T-helper 2 cell (primary cell): ENCODE measurements at places on chromosomes 12 and 14.

GRCh38 chr14:101090976-101091375, 187.5 kb upstream of the RTL1 start:
- DNase-seq, result no peak

GRCh38 chr14:59207506-59207933, 19.1 kb downstream of the DAAM1 start:
- no peak for DNase-seq

GRCh38 chr12:66050610-66051009, 79.9 kb downstream of the LLPH start:
- no peak for DNase-seq

DNA sequence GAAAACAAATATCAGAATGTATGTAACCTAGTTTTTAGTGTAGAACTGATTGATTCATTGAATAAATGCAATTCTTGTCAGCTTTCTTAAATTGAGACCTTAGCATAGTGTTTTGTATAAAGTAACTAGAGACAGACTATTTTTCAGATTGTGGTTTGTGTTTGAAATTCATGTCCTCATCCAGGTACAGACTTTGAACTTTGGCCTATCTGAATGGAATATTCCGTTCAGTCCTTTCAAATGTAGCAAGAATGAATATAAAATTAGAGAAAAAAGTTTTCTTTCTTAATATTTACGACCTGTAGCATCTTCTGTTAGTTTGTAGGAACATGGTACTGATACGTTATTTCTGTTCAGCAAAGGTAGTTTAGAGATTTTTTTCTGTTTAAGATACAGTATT, 378.4 kb upstream of the RGS6 start:
- no peak for DNase-seq

DNA sequence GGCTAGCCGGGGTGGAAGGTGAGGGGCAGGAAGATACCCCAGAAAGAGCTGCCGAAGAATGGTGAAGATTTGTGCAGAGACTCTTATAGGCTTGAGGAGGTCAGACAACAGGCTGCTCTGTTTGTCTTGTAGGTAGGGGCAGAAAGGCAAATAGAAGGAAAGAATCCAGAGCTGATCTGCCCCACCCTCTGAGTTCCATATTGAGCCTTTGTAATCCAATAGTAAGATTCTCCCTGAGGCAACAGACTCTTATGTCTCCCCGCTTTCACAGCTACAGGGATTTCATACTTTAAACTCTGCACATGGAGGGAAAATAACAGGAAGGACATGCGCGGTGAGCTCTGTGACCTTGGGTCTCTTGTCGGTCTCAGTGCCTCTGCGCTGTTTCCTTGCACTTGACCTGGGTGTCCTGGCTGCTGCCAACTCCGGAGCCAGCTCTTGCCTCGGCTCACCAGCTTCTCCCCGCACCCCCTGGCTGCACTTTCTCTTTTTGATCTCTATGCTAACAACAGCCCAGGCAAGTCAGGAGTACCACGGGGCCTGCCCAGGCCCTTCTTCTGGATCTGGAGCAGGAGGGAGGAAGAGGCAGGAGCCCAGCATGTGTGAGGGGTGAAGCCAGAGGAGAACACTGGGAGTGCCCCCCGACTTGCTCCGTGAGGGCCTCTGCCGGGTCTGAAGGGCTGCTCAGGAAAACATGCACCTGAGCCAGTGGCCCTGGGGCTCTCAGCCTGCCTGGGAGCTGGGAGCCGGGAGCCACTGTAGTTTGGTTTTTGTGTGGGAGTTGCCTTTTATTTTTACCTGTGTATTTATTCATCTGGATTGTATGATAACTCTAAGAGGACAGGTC, 75.8 kb downstream of the PPP1R36 start:
- DNase-seq, result no peak
